MV-4-11 (cell line): ENCODE measurements at places on chromosomes 2 and 18.
A peak's percentile ranks its signal among the peaks of the same experiment; 100 is the strongest.

- DNase-seq = no peak
Measured at GRCh38 chr18:7766817-7767216, 199.7 kb downstream of the PTPRM start.

DNA sequence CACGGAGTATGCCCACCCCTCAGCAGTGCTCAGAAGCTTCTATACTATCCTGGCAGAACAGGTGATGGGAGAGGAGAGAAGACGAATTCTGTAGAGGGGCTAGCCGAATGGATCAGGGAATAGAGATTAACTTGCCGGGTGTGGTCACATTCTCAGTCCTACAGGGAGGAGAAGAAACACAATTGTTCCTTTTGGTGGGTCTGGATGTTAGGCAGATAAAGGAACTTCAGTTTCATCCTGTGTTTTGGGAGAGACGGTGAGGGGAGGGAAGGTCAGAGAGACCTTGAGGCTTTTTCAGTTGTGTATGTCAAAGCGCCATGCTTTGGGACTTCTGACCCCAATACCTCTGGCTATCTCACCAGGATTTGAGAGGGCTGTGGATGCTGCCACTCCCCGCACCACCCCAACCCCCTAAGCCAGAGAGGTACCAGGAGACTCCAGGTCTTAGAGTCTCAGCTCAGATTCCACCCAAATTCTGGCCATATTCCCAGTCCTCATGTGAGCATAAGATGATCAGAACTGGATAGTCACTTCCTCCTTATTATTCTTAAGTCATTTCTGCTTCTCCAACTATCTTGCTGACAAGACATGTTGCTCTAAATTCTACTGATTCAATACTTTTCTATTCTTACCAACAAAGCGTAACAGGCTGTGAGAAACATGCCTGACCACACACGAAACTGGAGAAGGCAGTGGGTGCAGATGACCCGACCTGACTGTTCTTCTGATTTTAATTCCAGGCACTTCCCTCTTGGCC is 2.3 kb upstream of the TMEM37 start:
- peak; percentile 37 for DNase-seq

GRCh38 chr2:240960971-240961876 is 37.2 kb upstream of the SNED1 start:
- DNase-seq = peak; percentile 86

- DNase-seq = no peak
Measured at GRCh38 chr2:61906186-61906470, 654 bp downstream of the COMMD1 start.

DNA sequence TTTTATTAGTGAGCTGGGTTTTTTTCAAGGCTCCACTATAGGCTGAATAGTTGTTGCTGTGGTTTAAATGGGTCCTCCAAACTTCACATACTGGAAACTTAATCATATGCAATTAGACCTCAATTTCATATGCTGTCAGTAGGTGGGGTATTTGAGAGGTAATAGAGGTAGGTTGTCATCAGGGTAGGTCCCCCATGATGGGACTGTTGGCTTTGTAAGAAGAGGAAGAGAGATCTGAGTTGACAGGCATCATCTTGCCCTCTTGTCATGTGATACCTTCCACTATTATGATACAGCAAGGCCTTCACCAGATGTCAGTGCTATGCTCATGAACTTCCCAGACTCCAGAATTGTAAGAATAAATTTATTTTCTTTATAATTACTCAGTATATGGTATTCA is 819.4 kb downstream of the LRP1B start:
- DNase-seq = no peak

DNA sequence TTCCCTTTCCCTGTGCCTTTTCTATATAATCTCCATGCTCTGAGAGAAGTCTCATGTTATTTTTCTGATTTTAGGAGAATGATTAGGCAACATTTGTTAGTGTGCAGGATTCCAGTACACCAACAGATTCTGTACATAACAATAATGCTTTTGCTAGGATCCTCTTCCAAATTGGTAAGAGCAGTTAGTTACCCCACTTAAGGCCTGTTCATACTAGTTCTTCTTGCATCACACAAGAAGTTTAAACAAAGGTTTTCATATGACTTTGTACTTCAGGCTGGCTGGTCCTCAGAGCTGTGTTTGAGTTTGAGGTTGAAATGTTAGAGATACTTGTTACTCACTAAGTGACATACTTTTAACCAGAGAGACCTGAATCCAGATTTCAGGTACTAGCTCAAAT is 686.9 kb upstream of the NRXN1 start:
- no peak for DNase-seq

DNA sequence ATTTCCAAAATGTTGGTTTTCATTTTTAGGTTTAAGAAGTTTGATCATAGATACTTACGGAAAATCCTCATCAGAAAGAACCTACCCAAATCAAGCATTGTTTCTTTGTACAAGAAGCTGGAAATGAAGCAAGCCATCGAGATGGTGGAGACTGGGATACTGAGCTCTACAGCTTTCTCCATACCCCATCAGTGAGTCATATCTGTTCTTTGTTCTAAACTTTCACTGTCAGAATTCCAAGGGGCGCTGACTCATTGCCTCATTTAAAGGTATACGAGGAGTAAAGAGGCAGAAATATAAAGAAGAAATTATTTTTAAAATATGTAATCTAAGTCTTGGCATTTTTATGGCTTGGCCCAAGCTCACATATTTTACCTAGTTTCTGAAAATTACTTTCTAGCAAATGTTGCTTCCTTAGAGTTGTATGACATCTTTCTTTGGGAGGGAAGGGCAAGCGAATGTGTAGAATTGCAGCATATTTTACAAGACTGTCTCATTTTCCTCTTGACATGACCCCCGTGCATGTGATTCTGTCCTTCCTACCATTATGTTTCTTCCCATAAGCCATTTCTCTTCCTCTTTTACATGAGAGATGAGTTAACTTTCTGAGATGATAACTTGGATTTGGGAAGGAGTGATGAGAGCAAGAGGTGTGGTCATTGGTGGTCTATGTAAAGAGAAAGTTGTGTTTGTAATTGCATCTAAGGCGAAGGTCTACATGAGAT is 41.2 kb downstream of the SLC9A4 start:
- DNase-seq = no peak

DNA sequence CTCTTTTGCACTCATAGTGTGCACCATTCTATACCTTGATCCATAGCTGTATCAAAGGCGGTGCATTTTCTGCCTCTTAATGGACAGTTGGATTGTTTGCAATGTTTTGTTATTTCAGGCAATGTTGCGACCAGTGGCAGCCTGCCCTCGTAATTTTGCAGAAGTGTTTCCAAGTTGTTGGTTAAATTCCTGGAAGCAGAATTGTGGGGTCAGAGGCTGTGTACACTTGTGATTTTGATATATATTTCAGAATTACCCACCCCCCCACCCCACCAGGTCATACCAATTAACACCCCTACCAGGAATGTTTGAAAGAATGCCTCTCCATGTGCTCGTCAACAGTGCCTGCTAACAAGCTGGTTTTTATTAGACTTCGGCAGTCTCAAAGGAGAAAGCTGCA is 32.4 kb upstream of the IL1R1 start:
- DNase-seq = peak; percentile 8

DNA sequence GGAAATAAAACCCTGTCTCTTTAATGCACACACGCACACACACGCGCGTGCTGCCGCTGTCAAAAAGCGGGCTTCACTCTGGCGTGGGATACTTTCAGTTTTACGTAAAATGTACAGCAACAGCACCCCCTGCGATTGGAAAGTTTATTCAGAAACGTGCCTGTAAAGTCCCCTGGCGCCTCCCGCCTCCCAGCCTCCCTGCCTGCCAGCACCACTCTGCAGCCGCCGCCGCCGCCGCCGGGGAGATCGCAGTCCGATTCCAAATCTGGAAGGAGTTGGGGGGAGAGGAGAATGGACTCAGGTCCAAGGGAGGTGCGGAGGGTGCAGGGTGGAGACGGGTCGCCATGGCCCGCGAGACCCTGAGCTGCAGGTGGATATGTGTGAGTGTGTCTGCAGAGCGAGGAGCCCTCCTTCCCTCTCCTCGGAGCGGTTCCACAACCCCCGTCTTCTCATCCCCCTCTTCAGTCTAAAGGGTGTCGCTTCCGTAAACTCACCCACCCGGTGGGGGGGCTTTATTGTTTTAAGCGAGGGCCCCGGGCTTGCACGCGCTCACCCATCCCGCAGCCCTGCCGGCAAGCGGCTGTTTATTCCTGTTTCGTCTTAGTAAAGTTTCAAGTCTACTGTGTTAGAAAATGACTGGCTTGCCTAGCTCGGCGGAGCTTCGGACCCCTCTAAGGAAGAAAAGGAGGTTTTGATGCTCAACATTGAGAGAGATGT is 1.8 kb upstream of the BCL11A start:
- peak; percentile 81 for DNase-seq

- DNase-seq = no peak
Measured at GRCh38 chr2:237501892-237502513, 15.0 kb downstream of the MLPH start.

DNA sequence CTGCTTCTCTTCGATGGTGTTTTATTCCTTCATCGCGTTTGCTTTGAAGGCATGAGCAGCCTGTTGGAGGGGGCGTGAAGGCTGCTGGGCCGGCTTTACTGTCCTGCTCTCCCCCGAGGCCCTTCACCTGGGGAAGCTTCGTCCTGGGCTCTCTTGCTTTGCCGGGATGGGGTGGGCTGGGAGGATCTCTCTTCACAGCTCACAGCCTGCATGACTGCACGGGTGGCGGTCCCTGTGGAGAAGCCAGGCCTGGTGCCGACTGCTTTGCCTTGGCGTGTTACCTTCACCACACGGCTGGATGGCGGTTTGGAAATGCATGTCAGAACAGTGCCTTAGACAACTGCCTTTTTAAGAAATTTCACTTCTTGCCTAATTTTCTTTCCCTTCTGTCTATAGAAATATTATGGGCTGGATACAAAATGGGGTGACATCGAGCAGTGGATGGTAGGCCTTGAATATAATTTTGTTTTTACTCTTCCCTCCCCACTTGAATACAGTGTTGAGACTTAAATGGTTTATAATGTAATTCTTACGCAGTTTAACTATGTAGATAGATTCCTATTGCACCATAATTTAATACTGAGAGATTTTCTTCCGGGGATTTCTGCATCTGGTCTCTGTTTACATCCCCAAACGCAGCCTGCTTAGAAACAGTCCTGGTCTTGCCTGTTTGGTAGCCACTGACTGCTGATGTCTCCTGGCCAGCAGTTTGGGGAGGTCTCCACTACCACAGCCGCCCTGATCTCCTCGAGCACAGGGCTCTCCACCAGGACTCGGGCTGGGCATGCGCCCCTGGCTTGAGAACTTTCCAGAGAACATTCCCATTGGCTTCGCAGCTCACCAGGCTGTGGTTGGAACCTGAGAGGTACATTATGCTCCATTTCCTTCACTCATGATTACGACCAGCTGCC is 81.0 kb upstream of the RBM44 start:
- DNase-seq = no peak

GRCh38 chr2:67840460-67841068 is 222.2 kb downstream of the C1D start:
- no peak for DNase-seq
